ENCODE measurements at places on chromosomes 6 and 20. TPM values are rescaled to one million over a fixed set of nuclear protein-coding genes. Genes with fewer than 3 reads are reported as not detected.

PGK2 gene
- not detected for total RNA-seq

KIAA1755 gene
- 50.2 TPM for total RNA-seq

DNA sequence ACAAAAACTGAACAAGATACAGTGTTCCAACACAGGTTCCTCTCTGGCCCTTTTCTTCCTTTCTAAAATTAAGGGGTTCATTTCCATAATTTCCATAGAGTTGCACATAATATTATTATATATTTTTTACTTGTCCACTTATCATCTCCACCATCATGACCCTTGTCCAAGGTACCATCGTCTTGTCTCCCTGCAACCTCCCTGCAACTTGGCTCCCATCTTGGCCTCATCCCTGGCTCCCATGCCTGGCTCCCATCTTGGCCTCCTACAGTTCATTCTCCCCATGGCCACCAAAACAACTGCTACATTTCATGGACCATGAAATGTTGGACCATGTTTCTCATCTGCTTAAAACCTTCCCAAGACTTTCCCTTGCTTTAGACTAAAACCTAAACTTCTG lies 3.1 kb upstream of the KCNB1 start:
- H3K27ac ChIP-seq: no peak overlapping the region
- DNase-seq: no peak
- H3K36me3 ChIP-seq: peaks cover 11% of the 10 kb centered on the region
- peaks cover 15% of the 10 kb centered on the region for H3K4me1 ChIP-seq

GRCh38 chr6:20173833-20174792 lies 38.2 kb downstream of the MBOAT1 start:
- no peaks in the 10 kb centered on the region for H3K36me3 ChIP-seq
- no peak overlapping the region for H3K4me3 ChIP-seq
- H3K4me1 ChIP-seq: no peaks in the 10 kb centered on the region
- H3K27ac ChIP-seq: no peak overlapping the region

GRCh38 chr6:16723826-16724225 lies 37.4 kb downstream of the ATXN1 start:
- H3K27ac ChIP-seq: peak overlapping the region; percentile 85
- no peak for DNase-seq
- peak overlapping the region; percentile 43 for H3K4me3 ChIP-seq

DNA sequence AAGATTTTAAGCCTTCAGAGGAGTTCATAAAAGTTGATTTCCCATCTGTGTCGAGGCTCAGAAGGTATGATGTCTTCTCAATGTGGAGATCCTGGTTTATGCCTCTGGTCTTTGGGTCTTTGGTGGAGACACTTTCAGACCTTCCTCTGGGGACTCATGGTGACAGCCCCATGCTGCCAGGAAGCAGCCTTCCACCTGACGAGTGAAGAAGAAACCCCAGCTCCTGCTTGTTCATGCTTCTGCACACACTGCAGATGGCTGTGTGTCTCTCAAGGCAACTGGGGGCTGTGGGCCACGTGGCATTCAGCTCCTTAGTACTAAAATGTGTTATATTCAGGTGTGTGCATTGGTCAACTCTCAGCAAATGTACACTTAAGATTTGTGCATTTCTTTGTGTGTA lies 4.9 kb upstream of the SCP2D1 start:
- no peaks in the 10 kb centered on the region for H3K4me1 ChIP-seq
- no peak overlapping the region for H3K4me3 ChIP-seq
- no peaks in the 10 kb centered on the region for H3K36me3 ChIP-seq
- DNase-seq: no peak
- H3K27me3 ChIP-seq: peaks cover 4% of the 10 kb centered on the region

DNA sequence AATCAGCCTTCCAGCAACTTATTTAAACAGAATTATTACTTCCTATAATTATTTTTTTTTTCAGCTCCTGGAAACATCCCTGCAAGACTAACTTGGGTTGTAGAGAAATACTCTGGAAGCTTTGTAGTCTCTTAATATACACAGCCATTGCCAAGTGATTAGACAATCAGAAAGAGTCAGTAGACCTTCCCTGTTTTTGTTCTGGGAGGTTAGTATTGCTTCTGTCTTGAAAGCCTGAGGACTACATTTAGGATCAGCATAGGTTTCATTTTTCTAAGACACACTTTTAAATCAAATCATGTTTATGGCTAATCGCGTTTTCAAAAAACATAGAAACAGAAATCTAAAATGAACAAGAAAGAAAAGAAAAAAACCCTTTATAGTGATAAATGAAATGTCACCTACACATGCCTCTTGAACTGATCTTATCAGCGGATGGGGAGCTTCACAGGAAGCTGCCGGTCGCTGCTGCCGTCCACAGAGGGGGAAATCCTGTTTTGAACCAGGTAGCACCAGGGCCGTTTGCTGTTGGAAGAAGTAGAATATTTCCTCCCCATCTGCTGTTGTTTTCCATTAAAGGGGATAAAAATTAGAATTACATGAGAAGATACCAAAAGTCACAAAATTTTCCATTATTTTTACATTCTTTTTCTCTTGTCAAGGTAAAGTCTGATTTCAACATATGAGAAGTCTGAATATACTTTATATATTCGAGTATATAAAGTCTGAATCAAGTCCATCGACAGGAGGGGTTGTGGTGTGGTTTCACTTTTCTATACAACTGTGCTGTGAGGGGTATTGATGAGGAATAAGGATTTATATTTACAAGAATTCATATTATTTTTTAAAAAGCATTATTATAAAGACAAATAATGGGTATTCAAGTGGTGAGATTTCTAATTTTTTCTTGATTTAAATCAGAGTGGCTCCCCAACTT lies 94.6 kb downstream of the ARMC2 start:
- no peaks in the 10 kb centered on the region for H3K27me3 ChIP-seq
- no peak overlapping the region for H3K27ac ChIP-seq
- DNase-seq: no peak
- peaks cover 18% of the 10 kb centered on the region for H3K4me1 ChIP-seq
- no peak overlapping the region for H3K4me3 ChIP-seq

DNA sequence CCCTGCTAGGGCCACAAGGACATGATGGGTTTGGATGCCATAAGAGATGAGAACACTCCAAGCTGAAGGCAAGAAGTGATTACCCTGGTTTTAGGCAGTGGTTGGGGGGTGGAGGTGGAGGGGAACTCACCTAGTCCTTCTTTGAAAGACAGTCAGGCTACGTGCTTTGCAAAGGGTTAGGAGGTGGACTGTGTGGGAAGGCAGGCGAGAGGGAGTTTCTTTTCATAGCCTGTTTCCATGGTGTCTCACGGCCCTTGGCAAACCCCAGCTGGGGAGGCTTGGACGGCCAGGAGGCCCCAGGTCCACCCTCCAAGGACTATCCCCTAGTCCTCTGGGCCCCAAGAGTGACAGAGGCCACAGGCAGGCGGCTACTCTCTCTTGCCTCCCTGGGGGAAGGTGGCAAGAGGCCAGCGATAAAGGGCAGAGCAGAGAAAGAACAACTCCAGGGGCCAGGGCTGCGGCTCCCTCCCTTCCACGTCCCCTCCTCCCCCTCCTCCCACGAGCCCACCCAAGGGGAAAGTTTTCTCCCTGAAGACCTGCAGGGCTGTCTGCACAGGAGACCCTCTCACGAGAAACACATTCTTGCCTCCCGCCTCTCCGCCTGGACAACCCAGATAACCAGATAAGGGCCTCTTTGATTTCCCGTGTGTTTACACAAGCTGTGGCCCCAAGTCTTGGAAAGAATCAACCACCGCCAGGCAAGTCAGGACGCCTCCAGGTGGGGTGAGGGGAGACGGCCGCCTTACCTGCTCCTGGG lies 74.4 kb downstream of the NOL4L start:
- H3K27ac ChIP-seq: no peak overlapping the region
- H3K4me1 ChIP-seq: no peaks in the 10 kb centered on the region
- no peak for DNase-seq
- no peaks in the 10 kb centered on the region for H3K27me3 ChIP-seq
- H3K4me3 ChIP-seq: no peak overlapping the region

DNA sequence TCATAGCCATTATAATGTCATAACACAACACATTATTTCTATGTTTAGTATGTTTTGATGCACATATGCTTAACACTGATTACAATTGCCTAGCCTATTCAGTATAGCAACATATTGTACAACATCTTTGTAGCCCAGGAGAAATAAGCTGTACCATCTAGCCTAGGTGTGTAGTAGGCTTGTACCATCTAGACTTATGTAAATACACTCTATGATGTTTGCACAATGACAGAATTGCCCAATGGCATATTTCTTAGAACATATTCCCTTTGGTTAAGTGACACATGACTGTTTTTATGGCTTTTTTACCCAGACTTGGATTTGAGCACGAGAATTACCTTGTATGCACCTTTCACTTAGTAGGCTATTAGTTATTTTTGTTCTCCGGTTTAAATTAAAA lies 64.5 kb upstream of the HIVEP1 start:
- H3K27ac ChIP-seq: no peak overlapping the region
- peaks cover 7% of the 10 kb centered on the region for H3K4me1 ChIP-seq
- H3K27me3 ChIP-seq: no peaks in the 10 kb centered on the region
- H3K36me3 ChIP-seq: no peaks in the 10 kb centered on the region
- DNase-seq: no peak
- H3K4me3 ChIP-seq: no peak overlapping the region

Data from osteocyte (in vitro differentiated cells).